ENCODE measurements at places on chromosomes 4 and X. TPM values are rescaled to one million over a fixed set of nuclear protein-coding genes. Genes with fewer than 3 reads are reported as not detected.

ARHGAP6 gene
- total RNA-seq = 0.39 TPM

GPR82 gene
- total RNA-seq = not detected

PDCL2 gene
- not detected for total RNA-seq

RNF128 gene
- not detected for total RNA-seq

DNA sequence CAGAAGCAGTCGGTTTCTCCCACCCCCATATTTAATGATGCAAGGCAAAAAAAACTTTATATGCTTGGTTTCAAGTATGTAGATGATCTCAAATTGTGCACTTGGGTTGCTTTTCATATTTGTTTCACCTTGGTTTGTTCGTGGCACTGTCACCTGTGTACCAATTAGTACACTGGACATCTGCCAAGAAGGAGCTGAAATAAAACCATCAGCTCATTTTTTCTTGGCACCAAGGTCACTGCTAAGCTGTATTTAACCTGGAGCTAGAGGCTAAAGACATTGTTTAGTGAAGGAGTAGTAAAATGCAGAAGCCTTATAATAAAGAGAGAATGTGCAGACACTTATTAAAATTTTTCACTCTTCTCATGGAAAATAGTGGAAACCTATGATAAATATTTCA lies 430.8 kb downstream of the ARHGAP24 start:
- peak; percentile 9 for DNase-seq

DNA sequence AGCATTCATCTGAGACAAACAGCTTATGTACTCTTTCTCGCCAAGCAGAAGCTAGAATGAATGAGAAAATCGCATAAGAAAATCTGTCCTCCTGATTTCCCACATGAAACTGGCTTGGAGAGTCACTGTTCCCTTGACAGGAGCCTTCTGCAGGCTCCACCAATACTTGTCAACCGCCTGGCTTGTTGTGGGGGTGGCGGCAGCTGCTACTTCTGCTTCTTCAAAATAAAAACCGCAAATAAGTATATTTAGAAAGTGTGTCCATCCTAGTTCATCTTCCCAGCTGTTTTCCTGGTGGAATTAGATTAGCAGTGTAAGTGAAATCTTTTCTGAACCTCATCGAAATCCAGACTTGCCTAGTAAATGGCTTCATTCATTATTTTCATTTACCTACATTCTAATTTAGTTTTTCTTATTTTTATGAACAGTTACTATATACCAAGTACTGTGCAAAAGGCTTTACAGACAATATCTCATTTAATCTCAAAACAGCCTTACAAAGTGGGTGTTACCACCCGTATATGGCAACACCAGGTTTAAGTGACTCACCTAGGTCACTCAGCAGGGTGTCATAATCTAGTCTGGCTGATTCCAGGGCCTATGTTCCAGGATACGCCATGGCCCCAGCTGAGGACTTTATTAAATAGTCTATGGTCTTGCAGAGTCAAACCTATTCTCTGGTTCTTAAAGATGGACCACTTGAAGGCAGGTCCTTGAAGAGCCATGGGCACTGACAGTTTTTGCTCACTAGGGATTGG lies 104.6 kb upstream of the IGFBP7 start:
- no peak for DNase-seq

- peak; percentile 43 for DNase-seq
Observed at GRCh38 chr4:74228691-74229640, 71.0 kb downstream of the MTHFD2L start.

GRCh38 chrX:11272290-11272689 lies 20.9 kb upstream of the AMELX start:
- DNase-seq = no peak

DNA sequence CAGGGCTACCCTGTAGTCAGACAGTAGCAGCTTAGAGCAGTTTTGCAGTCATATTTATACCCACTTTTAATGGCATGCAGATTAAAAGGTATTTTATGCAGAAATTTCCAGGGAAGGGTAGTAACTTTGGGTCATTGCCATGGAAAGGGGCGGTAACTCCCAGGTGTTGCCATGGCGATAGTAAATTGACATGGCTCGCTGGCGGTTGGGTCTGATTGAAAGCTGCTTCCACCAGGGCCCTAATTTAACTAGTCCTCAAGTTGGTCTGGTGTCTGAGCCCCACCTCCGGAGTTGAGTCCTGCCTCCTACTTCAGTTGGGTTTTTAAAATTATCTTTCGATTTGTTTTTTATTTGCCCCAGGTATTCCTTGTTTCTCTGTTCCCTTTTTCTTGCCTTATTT lies 70.1 kb downstream of the NAA11 start:
- no peak for DNase-seq

- no peak for DNase-seq
Observed at GRCh38 chr4:978957-979701, 5.8 kb upstream of the DGKQ start.

DNA sequence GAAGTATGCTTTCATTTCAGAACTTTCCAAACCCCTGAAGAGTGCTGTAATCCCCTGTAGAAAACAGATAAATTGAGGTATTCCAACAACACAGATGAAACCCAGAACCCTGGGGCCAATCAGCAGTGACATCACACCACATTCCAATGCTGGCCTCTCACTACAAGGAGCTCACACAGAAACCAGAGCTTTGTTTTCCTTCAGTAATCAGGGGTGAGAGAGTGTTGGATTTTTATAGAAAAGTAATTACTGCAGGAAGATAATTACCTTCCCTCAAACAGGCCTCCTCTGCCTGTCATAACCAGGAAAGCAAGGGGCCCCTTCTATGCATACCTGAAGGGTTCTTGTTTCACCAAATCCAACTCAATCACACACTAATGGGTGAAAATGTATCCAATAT lies 246.2 kb downstream of the SCFD2 start:
- DNase-seq = peak; percentile 26

- no peak for DNase-seq
Observed at GRCh38 chr4:71677568-71677967, 106.3 kb downstream of the GC start.

DNA sequence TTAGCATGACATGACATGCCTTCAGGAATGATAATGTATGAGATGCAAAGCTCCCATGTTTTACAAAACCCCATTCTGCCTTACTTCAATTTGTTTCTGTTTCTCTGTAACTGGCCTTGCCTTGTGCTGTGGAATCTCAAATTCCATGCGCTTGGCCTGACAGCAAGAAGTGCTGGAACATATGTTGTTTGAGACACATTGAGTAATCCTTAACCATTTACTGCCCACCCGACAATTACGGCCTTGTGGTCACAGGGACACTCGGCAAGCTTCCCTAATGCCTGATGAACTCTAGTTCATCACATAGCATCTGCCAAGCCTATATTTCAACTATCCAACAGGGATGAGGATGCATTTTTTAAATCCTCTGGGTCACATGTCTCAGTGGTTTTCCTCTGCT lies 226.4 kb upstream of the CASK start:
- DNase-seq = no peak

All from dermis microvascular lymphatic vessel endothelial cell (primary cell).